Posterior cingulate gyrus (tissue), 11 donors: ENCODE measurements at places on chromosomes 4 and X.
A peak's percentile ranks its signal among the peaks of the same experiment; 100 is the strongest.

GRCh38 chr4:70761276-70761816, 39.6 kb downstream of the RUFY3 start:
- no peak for DNase-seq

GRCh38 chr4:36242629-36243354, 1.5 kb downstream of the ARAP2 start:
- no peak for DNase-seq

DNA sequence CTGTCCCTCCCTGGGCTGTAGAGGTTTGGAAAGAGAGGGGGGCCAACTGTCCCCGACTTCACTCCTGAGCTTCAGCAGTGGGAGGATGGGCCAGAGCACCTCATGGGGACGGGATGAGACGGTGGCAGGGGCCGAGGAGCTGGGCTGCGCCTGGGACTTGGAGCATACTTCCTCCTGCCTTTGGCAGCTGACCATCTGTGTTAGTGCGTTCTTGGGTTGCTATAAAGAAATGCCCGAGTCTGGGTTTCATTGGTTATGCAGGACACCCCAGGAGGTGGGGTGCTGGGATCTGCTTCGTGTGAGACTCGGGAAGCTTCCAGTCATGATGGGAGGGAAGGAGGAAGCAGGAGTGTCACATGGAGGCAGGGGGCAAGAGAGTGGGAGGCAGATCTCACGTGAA, 7.4 kb downstream of the PSAPL1 start:
- DNase-seq = no peak

DNA sequence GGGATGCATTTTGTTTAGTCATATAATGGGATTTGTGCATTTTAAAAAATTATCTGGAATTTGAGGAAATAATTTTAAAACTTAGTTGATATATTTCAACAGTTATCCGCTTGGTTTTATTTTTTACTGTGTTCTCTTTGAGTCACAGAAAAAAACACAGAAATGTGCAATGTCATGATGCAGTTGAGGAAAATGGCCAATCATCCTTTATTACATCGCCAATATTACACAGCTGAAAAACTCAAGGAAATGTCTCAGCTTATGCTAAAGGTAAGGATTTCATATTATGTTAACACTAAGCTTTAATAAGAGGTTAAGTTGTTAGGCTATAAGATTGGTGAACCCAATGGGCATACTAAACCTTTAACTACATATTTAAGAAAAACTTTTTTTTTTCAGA, 63.9 kb downstream of the HPGDS start:
- no peak for DNase-seq

DNA sequence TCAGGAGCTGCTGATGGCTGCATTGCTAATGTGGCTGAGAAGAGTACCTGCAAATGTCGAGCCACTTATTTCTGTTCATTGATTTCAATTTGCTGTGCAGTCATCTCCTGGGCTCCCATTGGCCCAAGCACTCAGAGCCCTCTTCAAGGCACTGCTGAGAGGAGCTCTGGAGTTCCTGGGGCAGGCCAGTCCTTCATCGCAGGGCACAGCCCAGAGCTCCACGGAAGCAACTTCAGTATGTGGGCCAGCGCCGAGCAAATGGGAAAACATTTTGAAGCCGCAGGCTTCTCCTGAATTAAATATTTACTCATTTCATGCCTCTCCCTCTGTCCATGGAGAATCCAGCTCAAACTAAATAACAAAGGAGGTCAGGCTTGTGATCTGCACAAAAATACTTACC, 383.3 kb downstream of the BCOR start:
- DNase-seq = no peak

- DNase-seq = no peak
Measured at GRCh38 chrX:1416327-1416784, 24.4 kb upstream of the SLC25A6 start.

GRCh38 chrX:87901060-87901459, 383.5 kb downstream of the KLHL4 start:
- DNase-seq = no peak

- no peak for DNase-seq
Measured at GRCh38 chrX:41958861-41959260, 35.5 kb upstream of the CASK start.

DNA sequence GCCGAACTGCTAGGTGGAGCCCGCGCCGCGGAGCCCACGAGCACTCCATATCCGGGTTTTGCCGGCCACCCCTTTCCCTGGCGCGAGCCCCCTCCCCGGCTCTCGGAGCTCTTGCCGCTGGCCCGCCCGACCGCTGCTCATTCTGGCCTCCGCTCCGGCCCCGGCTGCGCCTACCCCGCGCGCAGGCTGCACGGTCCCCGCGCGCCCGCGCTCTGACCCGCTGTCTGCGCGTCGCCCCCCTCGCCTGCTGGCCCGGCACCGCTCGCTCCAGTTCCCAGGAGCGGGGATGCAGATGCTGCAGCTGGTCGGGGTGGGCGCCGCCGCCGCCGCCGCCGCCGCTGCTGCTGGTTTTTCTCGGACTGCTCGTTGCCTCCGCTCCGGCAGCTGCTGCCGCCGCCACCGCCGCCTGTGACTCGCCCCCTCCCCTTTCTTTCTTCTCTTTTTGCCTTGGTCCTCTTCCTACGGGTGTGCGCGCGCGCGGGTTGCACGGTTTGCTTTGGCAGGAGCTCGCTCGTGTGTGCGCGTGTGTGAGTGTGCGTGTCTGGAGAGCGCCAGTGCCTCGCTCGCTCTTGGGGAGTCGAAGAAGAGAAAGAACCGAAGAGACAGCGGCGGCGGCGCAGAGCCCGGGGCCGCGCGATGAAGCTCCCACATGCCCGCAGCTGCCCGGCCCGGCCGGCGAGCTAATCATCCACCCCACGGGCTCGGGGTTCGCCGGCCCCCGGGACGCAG, at the start of gene ADGRL3:
TSS of gene ADGRL3 (plus strand) at position 140 of the 729 bp plus-strand sequence.
- peak; percentile 50 for DNase-seq

DNA sequence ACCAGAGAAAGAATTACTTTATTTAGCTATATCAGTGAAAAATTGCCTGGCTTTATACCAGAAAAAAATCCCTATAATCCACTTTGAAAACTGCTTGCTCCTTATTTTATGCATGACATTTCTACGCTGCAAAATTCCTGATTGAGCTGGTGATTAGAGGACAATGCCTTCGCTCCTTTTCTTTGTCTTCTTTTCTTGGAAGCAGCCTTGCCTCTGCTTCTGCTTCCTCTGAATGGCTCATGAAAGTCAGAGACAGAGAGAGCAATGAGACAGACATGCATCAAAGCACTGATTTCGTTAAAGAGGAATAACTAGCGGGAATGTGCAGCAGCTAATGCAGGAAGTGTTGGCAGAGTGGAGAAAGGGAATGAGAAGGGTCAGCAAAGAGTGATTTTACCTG, 294.3 kb upstream of the IGFBP7 start:
- no peak for DNase-seq

GRCh38 chrX:39773923-39774773, 323.6 kb downstream of the BCOR start:
- no peak for DNase-seq

DNA sequence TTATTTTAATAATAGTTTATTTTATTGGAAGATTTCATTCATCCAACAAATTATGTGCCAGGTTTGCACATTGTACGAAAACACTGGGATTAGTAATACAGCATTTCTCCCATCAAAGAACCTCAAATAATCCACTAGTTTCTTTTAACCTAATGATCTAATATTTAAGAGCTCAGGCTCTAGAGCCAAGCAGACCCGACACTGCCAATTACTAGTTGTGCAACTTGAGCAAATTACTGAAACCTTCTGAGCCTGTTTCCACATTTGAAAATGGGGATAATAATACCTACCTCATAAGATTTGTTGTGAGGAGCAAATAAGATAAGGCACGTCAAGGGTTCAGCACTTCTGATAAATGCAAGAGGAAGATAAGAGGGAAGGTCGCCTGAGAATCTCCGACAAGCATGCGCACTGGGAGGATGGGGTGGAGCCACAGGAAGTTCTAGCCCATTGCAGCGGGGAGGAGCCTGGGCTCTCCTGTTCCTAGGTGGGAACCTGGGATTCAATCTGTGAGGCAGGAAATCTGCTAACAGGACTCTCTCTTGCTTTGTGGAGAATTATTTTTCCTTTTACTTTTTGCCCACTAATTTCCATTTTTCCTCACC, 141.5 kb upstream of the SMAD1 start:
- DNase-seq = no peak

GRCh38 chrX:77342004-77342403, 105.2 kb upstream of the FGF16 start:
- DNase-seq = no peak

- DNase-seq = no peak
Measured at GRCh38 chr4:60718874-60719273, 481.3 kb upstream of the ADGRL3 start.

- no peak for DNase-seq
Measured at GRCh38 chrX:22351966-22352365, 79.3 kb downstream of the CBLL2 start.

- DNase-seq = no peak
Measured at GRCh38 chr4:10495651-10496050, 38.4 kb upstream of the ZNF518B start.
